ENCODE measurements at places on chromosomes 7 and 10.

GRCh38 chr7:99499371-99499720 lies 735 bp downstream of the ZNF394 start:
- DNase-seq: no peak

GRCh38 chr10:107814865-107815487 lies 650.5 kb upstream of the SORCS1 start:
- no peak for DNase-seq

DNA sequence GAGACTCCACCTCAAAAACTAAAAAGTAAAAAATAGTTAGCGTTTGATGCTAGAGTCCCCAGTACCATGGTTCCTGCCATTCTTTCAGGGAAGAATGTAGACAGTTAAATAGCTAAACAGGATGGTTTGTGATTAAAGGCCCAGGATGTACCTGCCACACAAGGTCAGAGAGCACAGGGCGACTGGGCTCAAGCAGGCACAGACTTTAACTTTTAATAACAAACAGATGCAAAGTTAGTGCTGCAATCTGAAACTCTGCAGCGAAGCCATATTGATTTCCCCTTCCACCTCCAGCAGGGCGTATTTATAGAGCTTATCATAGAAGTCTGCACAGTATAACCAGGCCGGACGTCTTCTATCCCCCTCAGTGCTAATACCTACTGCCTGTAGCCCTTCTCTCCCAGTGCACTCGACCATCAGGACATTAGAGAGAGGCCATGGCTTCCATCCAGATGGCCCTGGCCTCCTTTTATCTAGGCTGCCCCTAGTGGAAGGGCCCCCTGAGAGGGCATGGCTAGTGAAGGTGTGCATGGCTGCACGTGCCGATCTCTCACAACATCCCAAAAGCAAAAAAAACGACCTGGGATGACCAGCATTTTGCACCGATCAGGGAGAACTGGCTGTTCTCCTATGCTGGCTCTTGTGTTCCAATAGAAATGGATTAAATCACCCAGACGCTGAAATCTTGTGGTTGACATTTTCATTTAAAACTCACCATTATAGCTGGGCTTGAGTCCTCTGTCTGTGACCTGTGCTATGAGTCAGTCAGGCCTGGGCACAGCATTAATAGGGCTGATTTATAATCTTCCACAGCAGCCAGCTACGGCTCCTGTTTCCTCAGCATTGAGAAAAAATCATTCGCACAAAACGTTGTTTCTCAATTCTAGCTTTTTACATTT lies 7.6 kb upstream of the BAG3 start:
- no peak for DNase-seq

- DNase-seq: no peak
Measured at GRCh38 chr10:3836222-3836820, 51.3 kb upstream of the KLF6 start.

- no peak for DNase-seq
Measured at GRCh38 chr10:117268907-117269306, 28.0 kb downstream of the SLC18A2 start.

GRCh38 chr7:732556-732955 lies 5.5 kb upstream of the PRKAR1B start:
- DNase-seq: peak; percentile 93
